NCI-H1092 treated with DMSO at 0.1 percent for 48 hours (cell line): ENCODE measurements at places on chromosomes 16 and 17.

DNA sequence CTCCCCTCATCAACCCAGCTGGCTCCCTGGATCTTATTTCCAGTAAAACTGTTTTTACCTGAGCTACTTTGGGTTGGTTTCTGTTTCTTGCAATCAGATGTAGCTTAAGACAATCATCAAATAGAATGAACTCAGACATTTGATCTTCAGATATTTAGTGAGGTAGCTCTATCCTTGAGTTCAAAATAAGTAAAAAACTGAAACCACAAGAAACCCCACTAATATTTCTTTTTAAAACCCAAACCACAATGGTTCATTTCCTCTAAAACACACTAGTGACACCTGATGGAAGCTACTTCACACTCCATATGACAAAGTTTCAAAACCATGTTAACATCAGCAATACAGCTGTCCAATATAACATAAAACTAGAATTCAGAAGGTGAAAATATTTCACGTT, 37.8 kb downstream of the CACNG1 start:
- DNase-seq: no peak

GRCh38 chr16:20598832-20599469, 22.8 kb upstream of the ACSM2B start:
- no peak for DNase-seq

DNA sequence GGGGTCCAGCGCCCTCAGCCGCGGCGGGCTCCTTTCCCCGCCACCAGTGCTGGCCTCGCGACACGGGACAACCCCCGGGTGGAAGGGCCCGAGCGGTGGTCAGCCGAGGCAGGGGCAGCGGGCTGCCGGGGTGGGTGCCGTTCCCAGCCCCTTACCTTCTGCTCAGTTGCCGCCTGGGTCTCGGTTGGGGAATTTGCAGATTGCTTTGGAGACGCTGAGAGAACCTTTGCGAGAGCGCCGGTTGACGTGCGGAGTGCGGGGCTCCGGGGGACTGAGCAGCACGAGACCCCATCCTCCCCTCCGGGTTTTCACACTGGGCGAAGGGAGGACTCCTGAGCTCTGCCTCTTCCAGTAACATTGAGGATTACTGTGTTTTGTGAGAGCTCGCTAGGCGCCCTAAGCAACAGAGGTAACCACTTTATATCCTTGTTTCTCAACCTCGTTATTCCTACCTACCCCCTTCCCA, 381 bp downstream of the CTNS start:
- DNase-seq: no peak

DNA sequence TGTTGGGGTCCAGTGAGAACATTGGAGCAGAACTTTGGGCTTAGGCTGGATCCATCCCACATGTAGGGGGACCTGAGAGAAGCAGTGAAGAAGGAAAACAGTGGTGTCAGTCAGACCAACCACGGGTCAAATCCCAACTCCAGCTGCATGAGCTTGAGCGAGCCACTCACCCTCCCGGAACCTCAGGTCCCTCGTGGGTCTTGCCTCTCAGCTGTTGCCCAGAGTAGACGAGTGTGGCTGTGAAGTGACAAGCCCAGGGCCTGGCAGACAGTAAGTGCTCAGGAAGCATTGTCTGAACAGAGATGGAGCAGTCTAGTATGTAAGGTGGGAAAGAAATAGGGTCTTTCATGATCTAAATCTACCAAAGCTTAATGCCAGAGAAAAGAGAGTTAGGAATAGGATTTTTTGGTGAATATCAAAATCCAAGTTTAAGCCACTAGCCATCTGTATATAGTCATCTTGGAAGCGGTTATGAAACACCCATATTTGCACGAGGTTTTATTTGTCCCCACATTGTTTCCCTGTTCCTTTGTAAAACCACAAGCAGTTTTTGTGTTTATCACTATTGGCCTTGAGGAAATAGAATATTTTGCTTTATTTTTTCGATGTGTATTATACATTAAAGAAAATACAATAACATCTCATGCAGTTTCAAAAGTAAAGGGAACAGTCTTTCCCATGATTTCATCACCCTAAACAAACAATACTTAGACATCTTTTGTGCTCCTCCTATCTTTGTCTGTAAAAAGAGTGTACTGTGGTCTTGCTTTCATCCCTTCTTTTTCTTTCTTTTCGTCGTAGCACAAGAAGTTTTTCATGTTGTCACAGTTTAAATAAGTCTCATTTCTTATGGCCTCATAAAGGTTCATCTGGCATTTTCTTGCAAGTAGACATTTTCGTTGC, 112.0 kb downstream of the CLEC16A start:
- no peak for DNase-seq

- no peak for DNase-seq
These were observed 8.1 kb downstream of the TMEM235 start for GRCh38 chr17:78239489-78239931.

DNA sequence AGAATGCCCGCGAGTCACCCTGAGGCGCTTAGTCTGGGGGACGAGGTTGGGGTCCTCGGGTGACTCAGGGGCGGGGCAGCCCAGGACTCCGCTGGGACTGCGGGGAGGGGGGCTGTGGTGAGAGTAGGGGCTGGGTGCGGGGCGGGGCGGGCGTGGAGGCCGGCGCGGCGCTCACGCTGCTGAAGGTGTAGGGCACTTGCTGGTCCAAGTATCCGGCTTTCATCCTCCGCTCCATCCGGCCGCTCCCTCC, 832 bp downstream of the ETV4 start:
- no peak for DNase-seq

DNA sequence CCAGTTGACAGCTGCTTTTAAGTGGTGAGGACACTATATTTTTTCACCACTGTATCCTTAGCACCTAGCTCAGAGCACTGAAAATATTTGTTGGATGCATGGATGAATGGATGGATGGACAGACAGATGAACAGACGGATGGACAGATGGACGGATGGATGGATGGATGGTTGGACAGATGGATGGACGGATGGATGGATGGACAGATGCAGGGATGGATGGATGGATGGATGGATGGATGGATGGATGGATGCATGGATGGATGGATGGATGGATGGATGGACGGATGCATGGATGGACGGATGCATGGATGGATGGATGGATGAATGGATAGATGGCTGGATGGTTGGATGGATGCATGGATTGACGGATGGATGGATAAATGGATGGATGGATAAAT, 12.4 kb upstream of the SLC5A11 start:
- DNase-seq: no peak

DNA sequence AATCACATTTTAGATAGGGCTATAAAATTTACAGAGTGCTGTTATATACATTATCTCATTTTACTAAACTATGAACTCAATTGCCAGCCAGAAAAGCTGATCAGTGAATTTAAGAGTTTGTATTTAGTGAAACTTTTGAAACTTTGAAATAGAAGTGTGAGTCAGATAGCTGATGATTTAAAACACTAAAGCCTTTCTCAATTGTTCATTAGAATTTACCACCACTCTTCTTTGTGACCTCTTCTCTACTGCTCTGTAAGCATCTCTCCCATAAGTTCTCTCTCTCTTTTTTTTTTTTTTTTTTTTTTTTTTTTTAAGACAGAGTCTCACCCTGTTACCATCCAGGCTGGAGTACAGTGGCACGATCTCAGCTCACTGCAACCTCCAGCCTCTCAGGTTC, 43.7 kb downstream of the GOSR1 start:
- no peak for DNase-seq

DNA sequence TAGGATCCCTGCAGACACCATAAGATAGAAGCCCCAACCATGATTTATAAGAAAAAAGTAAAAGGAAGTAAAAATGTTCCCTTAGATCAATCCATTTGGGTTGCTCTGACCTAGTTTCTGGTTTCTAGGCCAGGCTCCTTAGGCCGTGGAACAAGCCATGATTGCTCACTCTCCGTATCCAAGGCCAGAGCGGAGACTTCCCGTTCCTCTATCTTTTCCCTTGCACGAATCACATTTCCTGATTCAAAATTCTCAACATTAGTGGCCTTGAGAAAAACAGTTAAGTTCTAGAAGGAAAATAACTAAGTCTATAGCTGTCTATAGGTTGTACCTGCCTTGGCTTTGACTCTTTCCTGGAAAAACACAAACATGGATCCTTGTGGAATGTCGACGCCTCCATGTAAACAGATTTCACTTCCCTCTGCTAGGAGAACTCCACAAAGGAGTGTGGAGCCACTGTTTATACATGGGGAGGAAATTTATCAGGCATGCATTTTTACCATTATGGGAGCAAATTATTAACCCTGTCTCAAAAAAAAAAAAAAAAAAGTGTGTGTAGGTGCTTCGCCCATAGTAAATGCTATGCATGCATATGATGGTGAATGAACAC, 149.6 kb downstream of the ZFHX3 start:
- DNase-seq: no peak

GRCh38 chr16:35731341-35732040, 2272.1 kb downstream of the TP53TG3F start:
- no peak for DNase-seq

GRCh38 chr17:81479175-81480071, 33.2 kb downstream of the ACTG1 start:
- no peak for DNase-seq

DNA sequence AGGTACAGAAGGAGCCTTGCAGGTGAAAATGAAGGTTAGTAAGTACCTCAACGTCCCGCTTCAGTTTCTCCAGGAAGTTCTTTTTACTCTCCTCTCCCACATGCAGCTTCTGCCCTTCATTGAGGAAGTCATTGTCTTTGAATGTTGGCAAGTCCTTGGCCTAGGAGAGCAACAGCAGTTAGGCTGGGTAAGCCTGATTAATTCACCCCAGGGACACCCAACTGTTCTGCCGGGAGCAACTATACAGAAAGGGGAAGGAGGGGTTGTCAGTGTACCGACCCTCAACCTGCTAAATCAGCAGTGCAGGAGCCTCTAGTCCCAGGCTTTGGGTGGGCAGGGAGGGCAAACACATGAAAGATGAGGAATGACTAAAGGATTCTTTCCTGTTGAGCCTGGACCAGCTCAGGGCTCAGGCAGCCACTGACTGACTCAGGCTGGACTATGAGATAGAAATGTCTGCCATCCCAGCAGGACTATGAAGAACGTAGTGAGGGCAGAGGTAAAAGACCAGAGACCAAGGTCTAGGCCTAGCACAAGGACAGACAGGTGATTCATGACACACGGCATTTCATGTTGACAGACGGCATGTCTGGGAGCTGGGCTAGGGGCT, 21.6 kb downstream of the PIP4K2B start:
- no peak for DNase-seq

GRCh38 chr17:38721802-38722201, 8.3 kb upstream of the CISD3 start:
- DNase-seq: no peak

- DNase-seq: no peak
These were observed 9.5 kb downstream of the TXNL4B start for GRCh38 chr16:72083778-72084404.

GRCh38 chr16:23040246-23040645, 109.0 kb downstream of the USP31 start:
- no peak for DNase-seq

DNA sequence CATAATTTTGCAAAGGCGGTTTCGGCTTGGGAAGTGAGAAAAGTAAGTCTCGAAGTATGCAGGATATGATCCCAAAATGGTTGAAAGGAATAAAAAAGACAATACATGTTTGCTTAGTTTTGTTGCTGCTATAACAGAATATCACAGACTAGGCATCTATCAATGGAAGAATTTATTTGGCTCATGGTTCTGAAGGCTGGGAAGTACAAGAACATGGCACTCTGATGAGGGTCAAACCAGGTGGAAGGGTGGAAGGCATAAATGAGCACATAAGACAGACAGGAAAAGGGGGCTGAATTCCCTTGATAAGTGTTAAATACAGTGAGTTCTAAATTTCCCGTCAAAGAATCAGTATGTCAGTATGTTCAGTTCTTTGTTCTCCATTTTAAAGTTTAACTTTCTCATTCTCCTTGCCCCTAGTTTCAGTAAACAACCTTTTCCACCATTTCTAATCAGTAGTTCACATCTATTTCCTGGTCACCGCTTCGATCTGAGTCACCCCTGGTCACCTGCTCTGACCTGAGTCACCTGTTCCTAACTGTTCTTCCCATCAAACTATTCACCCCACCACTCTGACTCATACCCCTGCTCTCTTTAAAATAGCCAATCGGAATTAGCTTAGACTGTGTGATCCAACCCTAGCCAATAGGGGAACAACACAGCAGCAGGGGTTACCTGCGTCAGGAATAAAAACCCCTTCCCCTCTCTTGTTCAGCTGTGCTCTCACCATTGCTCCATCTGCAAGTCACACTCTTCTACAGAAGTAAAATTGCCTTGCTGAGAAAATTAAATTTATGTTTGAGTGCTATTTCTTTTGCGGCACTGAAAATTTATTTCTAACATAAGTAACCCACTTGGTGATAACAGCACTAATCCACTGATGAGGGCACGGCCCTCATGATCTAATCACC, 240.8 kb downstream of the STX8 start:
- DNase-seq: no peak

GRCh38 chr16:23877107-23878070, 41.6 kb downstream of the PRKCB start:
- DNase-seq: no peak

DNA sequence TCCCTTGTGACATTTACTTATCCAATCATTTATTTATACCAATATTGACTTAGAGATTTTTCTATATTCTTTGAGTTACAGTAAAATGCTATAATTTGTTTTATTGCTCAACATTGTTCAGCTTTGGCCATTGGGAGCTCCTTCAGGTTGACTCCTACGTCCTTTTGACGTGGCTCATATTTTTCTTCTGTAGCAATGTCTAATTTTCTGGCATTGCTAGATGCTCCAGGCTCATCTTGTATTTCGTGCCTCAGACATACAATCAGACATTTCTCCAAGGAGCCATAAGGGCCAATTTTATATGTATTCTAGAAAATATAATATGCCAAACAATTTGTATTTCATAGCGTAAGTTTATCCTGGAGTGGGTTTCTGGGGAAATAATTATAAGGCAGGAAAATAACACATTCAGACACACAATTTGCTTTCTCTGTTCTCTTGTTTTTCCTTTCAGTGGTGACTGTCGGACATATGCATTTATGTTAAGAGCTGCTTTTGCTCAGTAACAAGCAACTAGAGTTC, 355.1 kb upstream of the MON1B start:
- DNase-seq: no peak
